ENCODE measurements at places on chromosomes 3 and 15.

DNA sequence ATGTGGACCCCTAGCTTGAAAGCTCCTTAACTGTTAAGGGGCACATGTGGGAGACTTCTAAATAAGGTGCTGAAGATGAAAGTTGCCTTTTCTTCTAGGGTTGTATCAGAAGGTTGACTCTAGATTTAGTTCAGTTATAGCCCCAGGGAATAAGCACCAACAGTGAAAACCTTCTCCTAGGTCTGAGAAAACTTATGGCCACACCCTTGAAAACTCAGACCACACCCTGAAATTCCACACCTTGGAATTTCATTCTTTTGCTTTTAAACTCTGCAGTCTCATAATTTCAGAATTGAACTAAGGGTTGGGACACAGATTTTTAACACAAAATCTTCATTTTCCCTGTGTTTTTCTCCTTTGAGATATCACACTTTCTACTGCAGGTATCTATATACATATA is 355.8 kb upstream of the IL12A start:
- DNase-seq: no peak

DNA sequence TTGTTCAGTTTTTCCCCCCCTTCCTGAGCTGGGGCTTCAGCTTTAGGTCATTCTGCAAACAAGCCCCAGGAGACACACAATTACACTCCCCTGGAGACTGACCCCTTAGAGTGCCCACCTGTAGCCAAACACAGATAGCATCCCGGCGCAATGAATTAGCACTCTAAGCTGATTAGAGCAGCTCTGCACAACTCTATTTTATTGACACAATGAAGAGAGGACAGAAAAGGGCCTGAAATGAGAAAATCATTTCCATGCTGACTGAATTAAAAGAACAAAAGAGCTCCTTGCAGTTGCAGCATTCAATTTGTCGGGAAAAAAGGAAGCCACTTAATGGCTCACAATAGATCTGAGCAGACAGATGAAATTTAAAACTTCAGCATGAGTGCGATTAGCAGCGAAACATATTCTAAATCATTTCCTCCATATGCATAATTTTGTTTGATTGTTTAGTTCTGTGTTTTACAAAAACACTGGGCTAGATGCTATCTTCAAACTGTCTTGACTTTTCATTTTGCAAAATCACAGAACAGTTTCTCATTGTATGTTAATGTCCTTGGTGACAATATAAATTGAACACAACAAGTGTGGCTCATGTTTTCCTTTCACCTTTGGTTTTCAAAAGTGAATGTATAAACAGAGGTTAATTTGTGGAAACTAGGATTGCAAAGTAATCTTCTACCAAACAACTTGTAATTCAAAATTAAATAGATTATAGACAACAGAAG is 308.6 kb downstream of the MECOM start:
- DNase-seq: no peak

- no peak for DNase-seq
Measured at GRCh38 chr3:178170698-178171535, 365.3 kb upstream of the KCNMB2 start.

DNA sequence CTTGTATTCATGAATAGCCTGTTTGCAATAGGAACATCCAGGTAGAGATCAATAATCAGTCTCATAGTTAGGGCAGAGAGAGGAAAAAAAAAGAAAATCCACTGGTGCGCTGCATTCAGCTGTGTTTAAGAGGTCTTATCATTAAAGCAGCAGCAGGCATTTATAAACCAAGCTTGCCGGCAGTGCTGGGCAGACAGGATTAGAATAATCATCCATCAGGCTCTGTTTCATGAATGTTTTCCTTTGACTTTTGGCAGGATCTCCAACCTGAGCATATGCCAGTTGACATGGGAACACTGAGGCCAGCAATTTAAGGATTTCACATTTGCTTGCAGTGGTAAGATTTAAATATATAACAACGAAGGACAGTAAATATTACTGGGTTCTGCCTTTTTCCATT is 305.2 kb upstream of the SEMA6D start:
- DNase-seq: no peak

- DNase-seq: peak; percentile 36
Measured at GRCh38 chr3:16247282-16248061, 17.3 kb downstream of the DPH3 start.

DNA sequence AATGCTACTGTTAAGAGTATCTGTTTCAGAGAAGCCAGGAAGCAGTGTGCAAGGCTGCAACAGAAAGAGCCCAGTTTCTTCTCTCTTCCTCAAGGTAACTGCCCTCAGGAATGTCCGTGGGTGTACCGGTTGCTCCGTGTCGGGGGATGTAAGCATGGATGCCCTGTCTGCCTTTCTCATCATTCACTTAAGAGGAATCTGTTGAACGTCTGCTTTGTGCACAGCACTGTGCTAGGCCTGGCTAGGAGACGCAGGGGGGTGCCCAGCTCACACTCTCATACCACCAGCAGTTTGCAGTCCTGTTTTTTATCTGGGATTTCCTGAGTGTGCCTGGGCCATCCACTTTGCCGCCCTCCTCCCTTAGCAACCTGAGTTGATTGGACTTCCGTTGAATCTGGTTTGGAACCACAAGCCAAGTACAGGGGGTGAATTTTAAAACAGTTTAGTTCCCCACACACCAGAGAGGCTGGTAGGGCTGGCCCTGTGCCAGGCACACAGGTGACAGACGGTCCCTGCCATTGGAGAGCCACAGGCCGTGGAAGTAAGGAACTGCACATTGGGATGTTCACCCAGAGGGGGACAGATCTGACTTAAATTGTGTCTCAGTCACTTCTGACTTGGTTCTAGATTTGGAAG is 11.2 kb downstream of the BOC start:
- no peak for DNase-seq

- DNase-seq: no peak
Measured at GRCh38 chr3:188901126-188901525, 270.6 kb upstream of the TPRG1 start.

All from stimulated activated CD8-positive, alpha-beta memory T cell treated with anti-CD3 and anti-CD28 coated beads, Interleukin-12 subunit alpha, Interleukin-12 subunit beta, amount 100 ng/mL, for 4 hours (primary cell).